Renal pelvis (tissue), 12 donors: ENCODE measurements at places on chromosomes 12 and 14.

DNA sequence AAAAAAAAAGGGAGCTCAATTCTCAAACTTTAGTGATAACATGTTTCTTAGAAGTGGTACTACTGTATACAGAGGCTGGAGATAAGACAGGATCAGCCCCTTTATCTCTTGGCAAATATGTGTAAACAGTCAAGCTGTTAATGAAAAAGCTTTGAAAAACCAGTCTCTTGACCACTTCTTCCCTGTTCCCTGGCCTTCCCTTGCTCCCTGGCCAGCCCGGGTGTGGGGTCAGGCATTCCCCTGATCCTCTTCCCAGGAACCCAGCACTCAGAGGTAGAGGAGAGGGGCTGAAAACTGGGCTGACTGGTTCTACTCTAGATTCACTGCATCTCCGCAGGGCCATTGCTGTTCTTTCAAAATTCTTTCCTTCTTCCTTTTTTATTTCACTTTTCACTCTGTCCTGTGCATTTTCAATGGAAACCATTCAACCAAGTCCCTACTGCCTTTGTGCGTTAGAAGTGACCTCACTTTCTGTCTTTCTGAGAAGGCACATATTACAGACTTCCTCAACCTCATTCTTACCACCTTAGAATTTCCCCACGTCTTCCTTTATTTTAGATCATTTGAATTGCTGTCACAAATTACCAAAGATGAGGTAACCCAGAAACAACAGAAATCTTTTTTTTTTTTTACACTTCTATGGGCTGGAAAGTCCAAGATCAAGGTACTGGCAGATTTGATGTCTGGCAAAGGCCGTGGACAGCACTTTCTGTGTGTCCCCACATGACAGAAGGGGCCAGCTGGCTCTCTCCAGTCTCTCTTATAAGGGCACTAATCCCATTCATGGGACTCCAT is 5.7 kb downstream of the GNG2 start:
- no peak for DNase-seq

- no peak for DNase-seq
Measured at GRCh38 chr12:122363782-122364181, 58.7 kb downstream of the CLIP1 start.

- DNase-seq = no peak
Measured at GRCh38 chr12:32893043-32893442, 3.5 kb downstream of the PKP2 start.

- no peak for DNase-seq
Measured at GRCh38 chr14:89339158-89339557, 77.9 kb downstream of the FOXN3 start.
